ENCODE measurements at places on chromosomes 6 and 20.

DNA sequence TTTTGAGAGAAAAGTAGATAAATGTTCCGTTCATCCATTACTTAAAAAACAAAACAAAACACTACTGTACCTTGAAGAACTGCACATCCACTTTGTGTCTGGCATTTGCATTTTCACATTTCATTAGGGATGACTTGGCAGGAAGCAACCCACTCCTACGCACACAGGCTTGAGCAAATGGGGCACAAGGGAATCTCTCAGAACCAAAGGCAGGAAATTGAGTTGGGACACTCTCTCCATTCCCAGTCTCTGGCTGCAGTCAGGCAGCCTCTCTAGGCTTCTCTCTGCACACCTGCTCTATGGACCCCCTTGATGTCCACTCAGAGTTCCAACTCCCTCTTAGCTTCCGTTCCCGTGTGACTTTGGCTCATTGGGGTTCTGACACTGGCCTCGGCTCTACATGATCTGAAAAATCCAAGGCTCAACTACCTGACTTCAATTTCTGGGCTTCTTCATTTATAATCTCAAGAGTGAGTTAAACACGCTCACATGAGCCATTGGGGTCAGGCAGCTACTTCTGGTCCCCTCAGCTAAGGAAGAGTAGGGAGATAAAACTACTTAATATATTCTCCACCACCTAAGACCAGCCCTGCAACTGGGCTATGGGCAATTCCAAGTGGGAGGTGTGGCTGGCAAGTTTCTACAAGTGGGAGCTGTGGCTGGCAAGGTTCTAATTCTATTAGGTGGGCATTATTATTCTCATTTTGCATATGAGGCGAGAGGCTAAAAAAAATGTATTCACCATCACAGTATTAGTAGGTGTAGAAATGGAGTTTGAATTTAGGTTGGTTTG, 251.9 kb downstream of the SOD2 start:
- no peak for DNase-seq

GRCh38 chr6:20870021-20870420, 335.8 kb downstream of the CDKAL1 start:
- no peak for DNase-seq

DNA sequence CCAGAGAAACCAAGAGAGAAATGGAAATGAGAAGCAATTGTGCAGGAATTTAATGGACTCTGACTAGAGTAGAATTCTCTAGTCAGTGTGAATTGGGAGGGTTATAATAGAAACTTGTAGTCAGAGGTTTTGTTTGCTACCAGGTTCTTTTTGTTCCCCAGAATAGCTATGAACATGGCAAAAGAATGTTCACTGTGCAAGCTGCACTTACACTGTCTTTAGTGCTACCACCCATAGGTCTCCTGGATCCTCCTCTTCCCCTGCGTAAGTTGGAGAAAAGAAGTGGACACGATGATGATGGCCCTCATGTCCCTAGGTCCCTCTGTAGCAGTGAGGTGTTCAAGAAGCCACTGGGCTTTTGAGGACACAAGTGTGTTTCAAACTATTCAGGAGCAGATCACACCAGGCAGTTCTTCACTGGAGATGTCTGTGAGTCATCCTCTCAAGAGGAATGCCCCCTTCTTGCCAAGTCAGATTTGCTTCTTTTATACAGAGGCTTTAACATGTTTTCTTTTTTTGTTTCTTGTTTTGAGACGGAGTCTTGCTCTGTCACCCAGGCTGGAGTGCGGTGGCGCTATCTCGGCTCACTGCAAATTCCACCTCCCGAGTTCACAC, 47.6 kb upstream of the SMIM8 start:
- DNase-seq, result no peak

- no peak for DNase-seq
Measured at GRCh38 chr6:97282238-97282725, 734 bp downstream of the MMS22L start.

DNA sequence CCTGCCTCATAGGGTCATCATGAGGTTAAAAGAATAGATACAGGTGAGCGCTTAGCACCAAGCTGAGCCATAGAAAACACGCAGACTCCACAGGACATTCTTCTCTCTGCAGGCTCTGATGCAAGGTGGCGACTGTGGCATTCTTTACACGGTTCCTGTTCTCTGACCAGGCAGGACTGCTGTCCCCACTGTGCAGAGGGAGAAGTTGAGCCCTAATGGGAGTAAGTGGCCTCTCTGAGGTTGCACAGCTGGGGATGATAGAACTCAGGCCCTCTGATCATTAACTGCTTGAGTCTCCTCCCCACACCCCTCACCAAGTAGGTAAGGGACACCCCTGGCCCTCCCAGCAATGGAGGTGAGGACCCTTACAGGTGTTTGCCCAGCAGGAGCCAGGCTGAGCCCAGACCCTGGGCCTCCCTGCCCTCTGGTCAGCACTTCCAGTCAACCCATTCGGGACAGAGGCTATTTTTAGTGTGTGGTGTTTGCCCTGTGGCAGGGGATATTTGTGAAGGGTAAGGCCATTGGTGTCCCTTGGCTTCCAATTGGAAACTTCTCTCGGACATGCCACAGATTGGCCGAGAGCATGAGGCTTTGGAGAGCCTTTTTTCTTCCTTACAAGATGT, 116.8 kb downstream of the VEGFA start:
- no peak for DNase-seq
